ENCODE measurements at places on chromosomes 3 and 15.

- no peak for DNase-seq
These were observed 42.8 kb downstream of the TFDP2 start for GRCh38 chr3:142106548-142106947.

- peak; percentile 55 for DNase-seq
These were observed 10.3 kb upstream of the CD47 start for GRCh38 chr3:108100906-108101660.

DNA sequence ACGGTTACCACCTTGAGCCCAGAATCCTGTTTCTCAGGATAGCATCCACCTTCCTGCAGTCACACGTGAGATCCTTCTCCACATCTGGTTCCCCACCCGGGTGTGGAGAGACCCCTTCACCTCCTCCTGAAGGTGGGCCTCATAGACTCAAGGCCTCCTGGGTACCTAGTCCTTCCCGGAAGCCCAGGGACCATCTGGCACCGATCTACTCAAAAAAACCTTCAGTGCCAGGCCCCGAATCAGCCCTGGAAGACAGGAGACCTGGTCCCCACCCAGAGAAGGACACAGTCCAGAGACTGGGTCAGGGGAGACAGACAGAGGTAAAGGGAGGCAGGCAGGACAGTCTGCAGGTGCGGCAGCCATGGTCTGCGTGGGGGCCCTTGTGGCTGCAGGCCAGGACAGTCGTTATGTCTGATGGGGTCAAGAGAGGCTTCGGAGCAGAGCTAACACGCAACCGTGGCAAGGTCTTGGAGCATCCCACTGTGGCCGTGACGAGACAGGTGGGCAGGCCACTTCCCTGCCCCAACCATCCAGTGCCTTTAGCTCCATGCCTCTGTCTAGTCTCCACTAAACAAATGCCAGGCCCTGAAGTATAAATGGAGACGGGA is 112.2 kb upstream of the ABHD17C start:
- DNase-seq = no peak

- peak; percentile 79 for DNase-seq
These were observed 64.7 kb upstream of the ZBTB38 start for GRCh38 chr3:141303481-141304223.

GRCh38 chr15:95454403-95455262 is 875.9 kb upstream of the NR2F2 start:
- DNase-seq = no peak

DNA sequence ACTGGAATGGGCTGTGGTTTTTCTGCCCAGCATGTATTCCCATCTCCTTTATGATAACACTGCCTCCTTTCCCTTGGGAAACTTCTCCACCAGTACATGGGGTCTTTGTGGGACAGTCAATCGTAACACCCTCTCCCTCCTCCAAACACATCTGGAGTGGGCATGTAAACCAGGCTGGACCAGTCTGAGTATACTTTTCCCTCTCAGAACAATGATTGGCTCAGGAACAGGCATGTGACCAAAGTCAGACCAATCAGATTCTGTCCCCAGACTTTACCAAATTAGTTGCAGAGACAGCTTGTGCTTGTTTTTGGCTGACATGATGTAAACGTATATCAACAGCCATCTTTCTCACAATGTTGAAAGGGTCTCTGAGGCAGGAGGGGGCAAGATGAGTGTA is 97.1 kb upstream of the CRBN start:
- DNase-seq = no peak

GRCh38 chr3:133991637-133992036 is 38.1 kb downstream of the SLCO2A1 start:
- DNase-seq = no peak

- no peak for DNase-seq
These were observed 62.7 kb downstream of the SLMAP start for GRCh38 chr3:57818772-57819171.

- DNase-seq = no peak
These were observed 521.9 kb upstream of the NAALADL2 start for GRCh38 chr3:174337227-174337626.

DNA sequence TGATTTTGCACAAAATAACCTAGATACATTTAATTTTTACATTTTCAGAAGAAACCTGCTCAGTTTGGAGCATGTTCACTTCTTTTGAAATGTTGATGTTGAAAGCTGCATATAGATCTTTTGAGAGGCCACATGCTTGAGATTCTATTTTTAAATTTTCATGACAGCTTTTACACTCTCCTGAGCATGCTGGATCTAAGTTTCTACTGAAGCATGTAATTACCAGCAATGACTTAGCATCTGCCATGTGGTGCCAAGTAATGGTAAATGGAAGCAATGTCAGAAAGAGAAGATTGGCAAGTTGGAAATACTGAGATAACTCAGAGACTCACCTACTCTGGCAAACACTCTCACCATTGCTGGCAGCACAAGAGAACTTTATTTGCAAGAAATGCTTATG is 310.6 kb downstream of the NSUN3 start:
- no peak for DNase-seq

- no peak for DNase-seq
These were observed 30.6 kb downstream of the SLC28A1 start for GRCh38 chr15:84914909-84915605.

DNA sequence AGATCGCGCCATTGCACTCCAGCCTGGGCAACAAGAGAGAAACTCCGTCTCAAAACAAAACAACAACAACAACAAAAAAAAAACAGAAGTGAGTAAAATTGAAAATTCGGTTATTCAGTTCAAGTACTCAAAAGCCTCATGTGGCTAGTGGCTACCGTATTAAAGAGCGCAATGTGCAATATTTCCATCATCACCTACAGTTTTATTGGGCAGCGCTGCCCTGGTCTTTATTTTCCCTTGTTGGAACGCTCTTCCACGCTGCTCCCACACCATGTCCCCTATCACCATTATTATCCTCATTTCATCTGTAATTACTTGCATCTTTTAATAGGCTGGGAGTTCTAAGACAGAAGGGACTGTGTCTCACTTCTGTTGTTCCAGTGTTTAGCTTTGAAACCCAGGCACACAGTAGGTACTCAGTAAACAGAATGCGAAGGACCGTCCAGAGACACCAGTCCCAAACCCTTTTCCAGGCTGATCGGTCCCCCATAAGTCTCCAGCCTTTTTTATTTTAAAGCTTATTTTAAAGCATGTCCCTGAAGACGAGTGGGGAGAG is 423 bp upstream of the HACD3 start:
- DNase-seq = no peak

Data from COR-L47 (cell line).